ENCODE measurements at places on chromosomes 4 and X.

GRCh38 chrX:32825009-32825408, 386.3 kb downstream of the DMD start:
- DNase-seq, result no peak

DNA sequence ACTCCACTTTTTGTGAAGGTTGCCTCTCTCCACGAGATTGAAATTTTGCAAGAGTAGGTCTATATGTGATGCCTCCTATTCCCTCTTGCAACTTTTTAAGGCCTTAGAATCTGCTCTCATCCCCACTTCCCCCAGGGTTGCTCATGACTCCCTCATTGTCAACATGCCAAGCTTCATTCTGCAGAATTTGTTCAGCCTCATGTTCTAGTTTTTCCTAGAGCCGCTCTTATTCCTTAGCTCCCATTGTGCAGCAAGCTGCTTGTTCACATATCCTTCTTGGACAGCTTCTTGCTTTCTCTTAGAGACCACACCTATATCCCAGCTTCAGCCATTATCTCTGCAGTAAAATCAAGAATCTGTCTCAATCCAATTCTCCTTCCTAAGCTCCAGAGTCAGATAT, 82.4 kb downstream of the CNGA2 start:
- DNase-seq, result no peak

DNA sequence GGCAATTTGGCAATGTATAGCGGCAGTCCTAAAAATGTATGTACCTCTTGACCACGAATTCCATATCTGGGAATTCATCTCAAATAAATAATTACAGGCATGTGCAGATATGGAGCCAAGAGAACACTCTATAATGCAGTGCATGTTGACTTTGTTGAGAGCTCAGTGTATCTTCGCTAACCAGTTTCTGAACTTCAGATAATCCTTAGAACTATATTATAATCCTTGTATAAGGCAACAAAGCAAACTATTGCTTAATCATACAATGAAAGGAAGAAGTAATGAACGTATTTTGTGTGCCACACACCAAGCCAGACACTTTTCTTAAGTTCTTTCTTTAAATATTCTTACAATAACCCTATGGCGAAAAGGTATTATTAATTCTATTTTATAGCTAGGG, 168.5 kb downstream of the SMIM20 start:
- DNase-seq, result no peak

DNA sequence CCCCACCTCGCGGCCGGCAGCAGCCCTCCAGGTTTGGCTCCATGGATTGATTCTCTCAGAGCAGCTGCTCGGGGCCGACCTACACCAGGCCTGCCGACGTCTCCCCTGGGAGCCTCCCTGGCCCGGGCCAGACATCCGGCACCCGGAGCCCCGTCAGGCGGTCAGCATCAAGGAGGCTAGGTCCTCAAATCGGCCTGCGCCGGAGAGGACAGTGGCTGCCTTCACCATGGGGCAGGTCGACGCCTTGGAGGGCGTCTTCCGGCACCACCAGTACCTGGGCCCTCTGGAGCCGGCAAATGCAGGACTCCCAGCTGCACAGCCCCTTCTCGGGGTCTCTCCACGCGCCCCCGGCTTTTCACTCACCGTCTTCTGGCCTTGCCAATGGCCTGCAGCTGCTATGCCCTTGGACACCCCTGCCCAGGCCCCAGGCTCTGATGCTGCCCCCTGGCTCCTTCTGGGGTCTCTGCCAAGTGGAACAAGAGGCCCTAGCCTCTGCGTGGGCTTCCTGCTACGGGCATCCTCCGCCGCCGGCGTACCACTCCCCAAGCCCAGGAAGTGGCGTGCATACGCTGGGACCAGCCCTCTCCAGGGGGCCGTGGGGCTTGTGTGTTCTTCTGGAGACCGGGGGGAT, 341.8 kb downstream of the MAGEB5 start:
- DNase-seq, result no peak

DNA sequence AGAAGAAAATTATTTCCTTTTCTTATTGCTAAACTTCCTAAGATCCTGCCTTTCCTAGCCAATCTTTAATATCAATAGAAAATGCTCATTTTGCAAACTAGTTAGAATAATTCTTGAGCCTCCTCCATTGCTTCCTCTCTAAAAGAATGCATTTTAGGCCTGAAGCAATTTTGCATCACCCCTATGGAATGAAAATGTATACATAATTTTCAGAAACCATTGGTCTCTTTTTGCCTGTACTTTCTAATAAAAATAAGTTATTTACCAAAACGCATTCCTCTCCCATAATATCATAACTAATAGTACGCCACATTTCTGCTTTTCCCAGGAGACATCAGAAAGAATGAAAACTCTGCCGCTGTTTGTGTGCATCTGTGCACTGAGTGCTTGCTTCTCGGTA, 1.7 kb downstream of the MUC7 start:
- DNase-seq, result no peak

All from activated CD8-positive, alpha-beta memory T cell treated with anti-CD3 and anti-CD28 coated beads, Interleukin-2, amount 50 U/mL, for 48 hours (primary cell).